ENCODE measurements at places on chromosomes 13 and 19. TPM values are rescaled to one million over a fixed set of nuclear protein-coding genes. Genes with fewer than 3 reads are reported as not detected.

Gene CYP2A6
- polyA plus RNA-seq: 0.29 TPM

Gene ZNF829
- polyA plus RNA-seq: 3.8 TPM

Gene TNNI3
- 3.2 TPM for polyA plus RNA-seq

Gene KCNRG
- 1.00 TPM for polyA plus RNA-seq

Gene NANOS3
- polyA plus RNA-seq: 2.0 TPM

Gene PTH2
- polyA plus RNA-seq: not detected

Gene CBARP
- 1.3 TPM for polyA plus RNA-seq

Gene BCAM
- polyA plus RNA-seq: 201 TPM

Gene MEIOSIN
- polyA plus RNA-seq: not detected

Gene LMTK3
- not detected for polyA plus RNA-seq

Gene USHBP1
- 5.6 TPM for polyA plus RNA-seq

Gene TEX101
- polyA plus RNA-seq: not detected

Gene KLK10
- 0.18 TPM for polyA plus RNA-seq

Gene NDUFS7
- 88.5 TPM for polyA plus RNA-seq

Gene RFXAP
- polyA plus RNA-seq: 9.5 TPM

Gene APLP1
- polyA plus RNA-seq: 7.1 TPM

Gene FLT3LG
- polyA plus RNA-seq: 3.2 TPM

Gene ZNF835
- polyA plus RNA-seq: 1.9 TPM

Gene AMER2
- polyA plus RNA-seq: 0.03 TPM

Gene BEST2
- polyA plus RNA-seq: not detected

Gene PSG7
- polyA plus RNA-seq: not detected

Gene TNFSF13B
- 2.3 TPM for polyA plus RNA-seq

Gene MBD3L1
- not detected for polyA plus RNA-seq

Gene STXBP2
- 4.0 TPM for polyA plus RNA-seq

Gene GPC5
- 0.57 TPM for polyA plus RNA-seq

Gene GFY
- polyA plus RNA-seq: 0.09 TPM

Gene KLK11
- not detected for polyA plus RNA-seq

Gene SPIB
- polyA plus RNA-seq: 0.71 TPM

Gene DOCK6
- polyA plus RNA-seq: 34.5 TPM

Gene KCTD15
- polyA plus RNA-seq: 32.2 TPM

Gene C1QTNF9B
- 2.0 TPM for polyA plus RNA-seq

Gene HAUS8
- 9.1 TPM for polyA plus RNA-seq

Gene KLK3
- not detected for polyA plus RNA-seq

Gene ATP4A
- polyA plus RNA-seq: not detected

Gene ADGRE3
- polyA plus RNA-seq: not detected

Gene ZNF737
- 14.3 TPM for polyA plus RNA-seq

Gene C3
- polyA plus RNA-seq: 3.4 TPM

Gene EPN1
- 82.6 TPM for polyA plus RNA-seq

Gene DLL3
- 0.10 TPM for polyA plus RNA-seq

Gene OR7D4
- polyA plus RNA-seq: not detected

Gene APC2
- polyA plus RNA-seq: 0.91 TPM

Gene SLC17A7
- 1.2 TPM for polyA plus RNA-seq

Gene C19orf73
- polyA plus RNA-seq: 0.33 TPM

Data from forelimb muscle (tissue), 1 donor.